ENCODE measurements at places on chromosomes 2 and 18. TPM values are rescaled to one million over a fixed set of nuclear protein-coding genes. Genes with fewer than 3 reads are reported as not detected.

DNA sequence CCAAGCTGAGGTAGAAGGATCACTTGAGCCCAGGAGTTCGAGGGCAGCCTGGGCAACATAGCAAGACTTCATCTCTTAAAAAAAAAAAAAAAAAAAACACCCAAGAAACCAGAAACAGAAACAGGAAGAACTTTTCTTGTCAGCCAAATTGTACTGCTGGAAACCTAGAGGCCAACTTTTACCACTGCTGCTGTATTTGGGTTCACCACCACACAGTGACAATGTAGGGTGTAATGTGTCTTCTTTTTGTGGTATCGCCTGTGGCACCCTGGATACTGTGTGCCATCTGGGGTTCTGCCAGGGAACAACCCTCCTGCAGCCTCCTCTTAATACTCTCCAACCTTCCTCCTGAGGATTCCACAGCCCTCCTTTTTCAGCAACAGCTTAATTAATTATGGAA, 72.6 kb downstream of the STK39 start:
- no peak for DNase-seq

Gene TCF23
- total RNA-seq = not detected

- DNase-seq = no peak
Measured at GRCh38 chr2:178084273-178084672, 11.7 kb upstream of the PDE11A start.

GRCh38 chr18:54444319-54444914, 86.7 kb downstream of the C18orf54 start:
- no peak for DNase-seq

GRCh38 chr18:61352611-61353010, 19.4 kb downstream of the CDH20 start:
- no peak for DNase-seq

DNA sequence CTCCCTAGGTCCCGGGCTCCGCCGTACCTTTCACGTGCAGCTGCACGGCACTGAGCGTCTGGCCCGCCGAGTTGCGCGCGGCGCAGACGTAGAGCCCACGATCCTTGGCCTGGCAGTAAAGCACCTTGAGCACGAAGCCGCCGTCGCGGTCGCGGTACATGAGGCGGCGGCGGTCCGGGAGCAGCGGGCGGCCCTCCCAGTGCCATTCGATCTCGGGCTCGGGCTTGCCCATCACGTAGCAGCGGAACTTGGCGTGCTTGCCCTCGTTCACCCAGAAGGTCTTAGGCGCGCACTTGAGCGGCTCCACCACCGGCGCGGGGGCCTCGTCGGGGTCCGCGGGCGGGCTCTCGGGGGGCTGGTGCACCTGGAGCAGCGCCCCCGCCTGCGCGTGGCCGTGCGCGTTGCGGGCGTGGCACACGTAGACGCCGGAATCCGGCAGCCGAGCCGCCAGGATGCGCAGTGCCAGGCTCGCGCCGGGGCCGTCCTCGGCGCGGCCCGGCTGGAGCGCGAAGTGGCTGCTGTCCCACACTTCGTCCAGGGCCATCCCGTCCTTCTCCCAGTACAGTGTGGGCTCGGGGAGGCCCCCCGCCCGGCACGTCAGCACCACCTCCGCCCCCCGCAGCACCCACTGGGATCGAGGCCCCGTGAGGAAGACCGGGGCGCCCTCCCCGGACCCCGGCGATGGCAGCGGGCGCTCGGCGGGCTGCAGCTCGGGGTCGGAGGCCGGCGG, 980 bp downstream of the OBSL1 start:
- DNase-seq = no peak

- DNase-seq = no peak
Measured at GRCh38 chr2:98634406-98635092, 26.2 kb downstream of the UNC50 start.

DNA sequence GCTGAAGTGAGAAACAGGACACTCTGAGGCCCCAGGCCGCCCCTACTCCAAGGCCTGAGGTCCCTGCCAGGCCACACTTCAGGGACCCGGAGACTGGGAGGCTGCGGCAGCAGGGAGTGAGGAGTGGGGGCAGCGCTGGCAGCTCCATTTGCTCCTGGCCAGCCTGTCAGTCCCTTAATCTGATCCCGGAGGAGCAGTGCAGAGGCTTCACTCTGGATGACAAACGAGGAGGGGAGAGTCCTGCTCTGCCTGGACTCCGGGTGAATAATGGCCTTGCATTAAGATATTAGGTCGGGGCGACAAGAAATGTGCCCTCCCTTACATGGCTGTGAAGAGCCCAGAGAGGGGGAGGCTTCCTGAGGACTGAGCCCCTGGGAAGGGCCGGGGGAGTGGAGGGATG, 14.3 kb upstream of the PRSS56 start:
- no peak for DNase-seq

GRCh38 chr18:55633032-55633431, 45.0 kb upstream of the TCF4 start:
- no peak for DNase-seq

DNA sequence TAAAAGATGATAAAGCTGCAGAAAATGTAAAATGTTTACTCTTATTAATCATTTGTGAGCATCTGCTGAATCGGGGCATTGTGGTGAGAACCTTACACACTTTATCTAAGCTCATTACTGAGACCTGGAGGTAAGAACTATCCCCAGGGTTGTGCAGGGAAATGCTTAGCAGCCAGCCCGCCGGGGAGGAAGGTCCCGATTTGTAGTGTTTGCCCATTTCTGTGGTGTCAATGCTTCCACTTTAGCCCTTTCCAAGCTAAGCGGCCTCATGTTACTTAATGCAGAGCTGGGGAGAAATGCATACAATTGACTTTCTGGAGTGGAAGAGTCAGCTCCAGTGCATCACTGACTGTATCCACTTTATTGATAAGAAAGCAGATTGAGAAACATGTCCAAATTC, 20.8 kb upstream of the KCNK3 start:
- no peak for DNase-seq

DNA sequence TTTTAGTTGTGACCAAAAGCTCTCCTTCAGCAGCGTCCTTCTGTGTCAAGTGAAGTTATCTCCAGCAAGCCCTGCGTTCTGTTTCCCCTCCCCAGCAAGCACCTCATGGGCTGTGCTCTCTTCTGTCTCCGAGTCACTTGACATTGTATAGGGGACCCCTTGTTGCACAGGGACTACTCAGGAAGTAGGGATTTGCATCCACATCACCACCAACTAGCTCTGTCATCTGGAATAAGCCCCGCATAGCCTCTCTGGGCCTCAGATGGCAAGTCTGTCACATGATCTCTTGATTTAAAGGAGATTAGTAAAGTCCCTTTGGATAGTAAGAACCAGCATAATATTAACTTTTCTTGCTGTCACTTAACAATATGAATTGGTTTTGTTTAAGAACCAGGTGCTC, 32.0 kb upstream of the STPG4 start:
- no peak for DNase-seq

GRCh38 chr2:30710016-30710415, 97.2 kb downstream of the CAPN13 start:
- DNase-seq = peak; percentile 8

Gene SMAD7
- total RNA-seq = 19.8 TPM

DNA sequence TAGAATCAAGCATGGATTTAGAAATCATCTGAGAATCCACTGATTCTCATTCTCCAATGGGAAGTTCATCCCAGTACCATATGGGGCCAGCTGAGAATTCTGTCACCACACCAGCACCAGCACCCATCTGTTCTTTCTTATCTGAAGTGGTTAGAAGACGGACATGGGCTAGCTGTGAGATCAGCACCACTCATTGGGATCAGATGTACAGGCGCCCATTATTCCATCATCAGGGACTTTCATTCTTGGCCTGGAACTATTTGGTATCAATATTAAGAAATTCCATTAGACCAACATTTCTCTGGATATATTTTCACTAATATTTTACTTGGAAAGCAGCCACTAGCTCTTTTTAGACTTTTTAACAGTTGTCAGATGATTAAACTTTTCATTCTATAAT, 185.9 kb upstream of the LINC00305 start:
- DNase-seq = no peak

DNA sequence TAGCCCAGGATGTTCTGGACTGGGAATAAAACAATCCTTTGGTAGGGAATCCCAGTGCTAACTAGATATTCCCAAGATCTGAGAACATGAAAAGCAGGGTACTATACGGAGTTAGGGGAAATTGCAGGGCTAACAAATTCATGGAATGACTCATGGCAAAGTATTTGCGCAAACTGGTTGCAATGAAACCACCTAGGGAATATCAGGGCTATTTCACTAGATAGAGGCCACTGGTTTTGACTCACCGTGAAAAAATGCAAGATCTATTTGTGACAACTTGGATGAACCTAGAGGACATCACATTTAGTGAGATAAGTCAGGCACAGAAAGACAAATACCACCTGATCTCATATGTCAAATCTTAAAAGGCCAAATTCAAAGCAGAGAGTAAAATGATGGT, 233.3 kb downstream of the MBD2 start:
- DNase-seq = no peak

DNA sequence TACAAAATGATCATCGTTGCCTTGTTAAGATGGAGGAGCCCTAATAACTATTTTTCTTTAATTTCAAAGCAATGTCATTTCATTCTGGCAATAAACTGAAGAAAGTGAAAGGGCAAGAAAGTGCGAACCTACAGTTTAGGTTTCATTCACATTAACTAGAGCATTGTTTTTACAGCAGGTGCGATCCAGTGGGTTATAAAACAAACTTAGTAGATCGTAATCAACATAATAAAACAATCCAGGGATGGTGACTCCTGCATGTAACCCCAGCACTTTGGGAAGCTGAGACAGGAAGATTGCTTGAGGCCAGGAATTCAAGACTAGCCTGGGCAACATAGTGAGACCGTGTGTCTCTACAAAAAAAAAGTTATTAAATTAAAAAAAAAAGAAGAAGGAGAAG, 51.1 kb downstream of the AP1S3 start:
- no peak for DNase-seq

- DNase-seq = no peak
Measured at GRCh38 chr2:189836644-189837043, 52.4 kb downstream of the PMS1 start.

- DNase-seq = no peak
Measured at GRCh38 chr18:38572554-38573111, 1007.0 kb upstream of the CELF4 start.

DNA sequence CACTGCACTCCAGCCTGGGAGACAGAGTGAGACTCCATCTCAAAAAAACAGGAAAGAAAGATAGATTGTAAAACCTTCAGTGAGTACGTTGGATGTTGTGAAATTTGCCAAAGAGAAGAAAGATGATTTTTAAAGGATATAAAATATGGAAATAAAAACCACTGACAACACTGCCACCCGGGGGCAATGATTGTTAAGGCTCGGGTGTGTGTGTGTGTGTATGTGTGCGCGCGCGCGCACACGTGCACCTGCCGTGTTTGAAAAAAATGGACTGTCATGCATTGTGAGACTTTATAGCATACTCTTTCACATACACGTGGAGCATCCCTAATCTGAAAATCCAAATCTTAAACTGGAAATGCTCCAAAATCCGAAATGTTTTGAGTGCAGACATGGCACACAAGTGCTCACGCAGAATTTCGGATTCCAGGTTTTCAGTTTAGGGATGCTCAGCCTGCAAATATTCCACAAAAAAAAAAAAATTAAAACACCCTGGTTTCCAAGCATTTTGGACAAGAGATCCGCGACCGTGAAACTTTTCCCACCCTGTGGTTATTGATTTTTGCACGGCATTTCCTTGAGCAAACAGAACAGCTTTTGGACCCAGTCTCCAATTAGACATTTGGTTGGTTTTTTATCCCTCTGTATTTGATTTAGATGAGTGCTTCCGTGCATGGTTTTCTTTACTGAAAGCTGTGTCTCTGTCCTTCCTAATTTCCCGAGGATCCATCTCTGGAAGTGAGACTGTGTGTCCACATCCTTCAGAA, 269.2 kb downstream of the AGAP1 start:
- no peak for DNase-seq

DNA sequence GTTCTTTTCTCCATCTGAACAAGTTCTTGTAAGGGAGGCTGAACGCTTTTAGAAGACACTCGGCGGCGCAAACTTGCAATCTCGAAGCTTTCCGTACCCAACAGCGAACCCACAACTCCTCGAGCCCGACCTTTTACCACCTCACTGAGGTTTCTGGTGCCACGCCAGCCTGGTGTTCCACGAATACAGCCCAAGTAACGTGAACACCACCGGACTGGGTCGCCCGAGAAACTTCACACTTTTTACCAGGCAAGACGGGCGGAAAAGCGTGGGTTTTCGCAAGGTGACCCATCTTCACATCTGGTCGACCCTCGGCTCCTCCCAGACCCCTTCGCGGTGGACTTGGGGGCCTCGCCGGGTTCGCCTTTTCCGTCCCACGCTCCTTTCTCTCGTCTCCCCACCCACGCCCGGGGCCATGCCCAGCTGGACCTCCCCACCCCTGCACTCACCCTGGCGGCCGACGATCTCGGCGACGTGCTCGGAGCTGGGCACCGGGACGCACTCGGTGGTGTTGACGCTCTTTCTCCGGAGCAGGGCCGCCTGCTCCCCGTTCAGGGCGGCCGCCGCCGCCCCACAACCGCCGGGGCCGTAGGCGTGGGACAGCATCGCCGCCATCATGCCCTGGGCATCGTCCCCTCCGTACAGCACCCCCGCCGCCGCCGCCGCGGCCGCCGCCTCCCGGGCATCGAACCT, 1.2 kb downstream of the MEX3C start:
- DNase-seq = peak; percentile 50

- no peak for DNase-seq
Measured at GRCh38 chr2:144376460-144376859, 143.5 kb downstream of the ZEB2 start.

Measured in lower leg skin (tissue), 4 donors.